ENCODE measurements at places on chromosomes 3 and 15.

DNA sequence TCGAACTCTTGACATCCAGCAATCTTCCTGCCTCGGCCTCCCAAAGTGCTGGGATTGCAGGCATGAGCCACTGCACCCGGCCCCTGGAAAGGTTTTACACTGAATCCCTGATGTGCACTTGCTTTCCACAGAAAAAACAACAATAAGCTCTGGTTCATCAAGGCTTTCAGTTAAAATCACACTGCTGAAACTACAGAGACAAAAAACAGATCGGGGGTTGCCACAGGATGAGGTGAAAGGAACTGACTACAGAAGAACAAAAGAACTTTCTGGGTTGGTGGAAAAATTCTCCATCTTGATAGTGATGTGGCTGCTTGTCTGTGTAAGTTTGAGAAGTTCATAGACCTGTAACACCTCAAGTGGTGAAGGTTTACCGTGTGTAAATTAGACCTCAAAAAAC lies 2.9 kb downstream of the RAB43 start:
- DNase-seq = no peak

DNA sequence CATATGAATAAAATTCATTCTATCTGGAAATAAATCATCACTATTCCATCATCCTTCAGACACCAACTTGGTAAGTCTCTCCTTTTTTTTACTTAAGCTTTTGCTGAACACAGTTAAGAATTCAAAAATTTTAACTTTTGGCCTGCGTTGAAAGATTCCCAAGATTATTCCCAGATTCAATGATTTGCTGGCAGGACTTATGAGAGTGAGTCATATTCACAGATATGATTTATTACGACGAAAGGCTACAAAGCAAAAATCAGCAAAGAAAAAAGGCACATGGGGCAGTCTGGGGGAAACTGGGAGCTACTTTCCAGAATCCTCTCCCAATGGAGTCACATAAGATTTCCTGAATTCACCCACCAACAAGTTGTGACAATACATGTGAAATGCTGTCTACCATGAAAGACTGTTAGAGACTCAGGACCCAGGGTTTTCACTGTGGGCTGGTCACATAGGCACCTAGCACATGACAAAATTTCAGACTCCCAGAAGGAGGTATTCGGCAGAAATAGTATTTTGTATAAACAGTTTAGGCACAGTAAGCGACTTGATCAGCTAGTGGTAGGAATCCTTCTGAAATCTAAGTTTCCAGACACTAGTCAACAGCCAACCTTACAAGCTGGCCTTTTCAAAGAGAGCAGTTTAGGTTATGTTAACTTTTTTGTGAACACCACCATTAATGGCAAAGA lies 82.1 kb downstream of the DLG1 start:
- no peak for DNase-seq

GRCh38 chr3:98182196-98182595 lies 15.7 kb downstream of the OR5H15 start:
- DNase-seq = no peak

DNA sequence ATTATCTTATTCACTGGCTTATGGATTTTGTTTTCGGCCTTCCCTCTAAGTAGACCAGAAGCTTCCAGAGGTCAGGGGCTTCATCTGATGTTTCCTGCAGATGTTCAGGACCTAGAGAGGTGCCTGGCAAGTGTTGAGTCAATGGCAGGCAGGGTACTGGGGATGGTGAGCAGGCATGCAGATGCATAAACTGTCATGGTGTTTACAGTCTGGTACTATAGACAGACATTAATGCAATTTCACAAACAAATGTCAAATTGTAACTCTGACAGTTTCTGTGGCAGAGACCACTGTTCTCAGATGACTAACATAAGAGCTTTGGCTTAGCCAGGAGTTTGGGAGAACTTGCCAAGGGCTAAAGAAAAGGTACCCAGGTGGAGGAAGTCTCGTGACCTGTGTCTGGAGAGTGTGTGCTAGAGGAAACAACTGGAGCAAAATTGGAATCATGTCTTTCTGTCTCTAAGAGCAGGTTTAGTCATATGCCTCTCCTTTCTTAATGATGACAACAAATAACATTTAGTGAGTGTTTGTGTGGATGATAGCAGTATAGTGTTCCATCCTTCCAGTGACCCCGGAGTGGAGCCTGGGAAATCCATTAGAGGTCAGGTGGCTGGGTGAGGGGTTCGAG lies 53.7 kb upstream of the TRAK1 start:
- DNase-seq = no peak

DNA sequence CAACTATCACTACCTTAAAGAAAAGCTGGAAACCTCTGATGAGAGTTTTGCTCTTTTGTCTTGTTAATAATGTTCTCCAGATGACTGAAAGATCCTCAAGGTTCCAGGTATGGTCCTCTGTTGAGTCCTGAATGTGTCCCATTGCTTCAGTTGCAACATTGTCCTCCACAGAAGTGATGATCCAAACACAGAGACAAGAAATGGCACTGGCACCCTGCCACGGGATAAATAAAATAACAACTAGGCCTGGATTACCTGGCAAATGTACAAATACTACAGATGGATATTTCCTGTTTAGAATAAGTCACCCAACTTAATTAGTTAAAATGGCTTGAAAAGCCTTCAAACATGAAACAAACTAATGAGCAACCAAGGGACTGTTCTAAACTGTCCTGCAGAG lies 58.3 kb downstream of the EIF3J start:
- DNase-seq = no peak

DNA sequence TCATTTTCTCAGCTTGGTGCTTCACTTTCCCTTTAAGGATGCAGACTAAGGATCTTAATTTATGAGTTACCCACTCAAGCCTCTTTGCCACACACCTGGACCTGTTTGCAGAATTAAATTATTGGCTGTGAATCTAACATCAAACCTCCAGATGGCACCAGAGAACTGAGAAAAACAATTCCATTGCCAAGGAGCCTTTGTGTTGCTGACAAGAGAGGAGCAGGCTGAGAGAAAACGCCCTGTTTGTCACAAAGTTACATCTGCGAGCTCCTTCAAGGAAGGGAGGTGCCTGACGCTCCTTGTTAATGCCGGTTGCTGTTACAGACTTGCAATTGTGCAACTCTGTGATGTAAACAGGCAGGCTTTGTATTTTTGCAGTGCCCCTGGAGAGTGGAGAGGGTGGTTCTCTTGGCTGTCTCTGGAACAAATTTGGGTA lies 36.3 kb upstream of the TMC3 start:
- DNase-seq = peak; percentile 89

GRCh38 chr15:93759629-93760028 lies 471.7 kb upstream of the MCTP2 start:
- DNase-seq = no peak

DNA sequence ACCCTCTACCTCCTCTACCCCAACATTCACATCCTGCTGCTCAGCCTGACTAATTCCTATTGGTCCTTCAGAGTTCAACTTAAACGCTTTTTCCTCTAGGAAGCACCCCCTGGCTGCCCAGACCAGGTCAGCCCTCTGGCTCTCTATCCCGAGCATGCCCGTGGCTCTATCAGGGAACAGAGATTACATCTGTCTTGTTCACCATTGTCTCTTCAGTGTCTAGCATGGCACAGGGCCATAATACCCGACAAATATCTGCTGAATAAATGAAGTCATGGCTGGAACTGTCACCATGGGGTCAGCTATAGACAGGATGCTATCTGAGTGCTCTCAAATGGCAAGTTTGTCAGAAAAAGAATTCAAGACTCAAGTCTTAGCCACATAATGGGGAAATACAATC lies 296.9 kb upstream of the CHRNA7 start:
- DNase-seq = no peak

GRCh38 chr3:119497820-119498185 lies 544 bp upstream of the TIMMDC1 start:
- DNase-seq = no peak

DNA sequence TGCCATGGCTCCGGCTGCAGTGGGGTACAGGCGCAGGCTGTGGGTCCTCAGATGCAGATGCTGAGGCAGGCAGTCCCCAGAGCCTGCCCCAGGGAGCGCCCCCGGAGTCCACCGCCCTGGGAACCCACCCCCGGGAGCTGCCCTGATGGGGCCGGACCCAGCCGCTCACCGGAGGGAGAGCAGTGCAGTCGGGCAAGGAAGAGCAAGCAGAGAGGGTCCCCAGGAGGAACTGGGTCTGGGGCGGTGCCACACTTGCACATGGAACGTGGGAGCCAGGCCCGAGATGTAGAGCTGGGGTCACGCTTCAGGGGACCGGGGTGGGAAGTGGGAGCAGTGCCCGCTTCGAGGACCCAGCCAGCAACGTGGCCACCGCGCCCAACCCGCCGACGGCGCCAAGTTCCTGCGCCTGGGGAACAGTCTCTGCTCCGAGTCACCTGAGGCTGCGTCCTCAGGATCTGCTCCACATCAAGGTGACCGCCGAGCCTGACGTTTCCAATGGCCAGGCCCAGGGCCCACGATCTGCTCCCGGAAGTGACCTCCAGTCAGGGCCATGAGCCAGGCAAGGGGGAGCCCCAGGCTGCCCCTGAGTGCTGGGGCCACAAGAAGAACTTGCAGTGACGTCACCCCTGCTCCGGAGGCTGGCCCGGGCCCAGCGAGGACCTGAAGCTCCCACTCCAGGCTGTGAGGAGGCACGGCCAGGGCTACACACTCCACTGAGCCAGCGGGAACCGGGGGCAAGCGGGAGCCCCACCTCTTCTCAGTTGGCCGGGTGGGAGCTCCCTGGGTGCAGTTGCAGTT lies 27.0 kb upstream of the TFG start:
- DNase-seq = no peak

GRCh38 chr15:64251121-64251520 lies 88.3 kb upstream of the PPIB start:
- DNase-seq = peak; percentile 44

- DNase-seq = peak; percentile 11
Measured at GRCh38 chr3:14879211-14879874, 60.6 kb downstream of the FGD5 start.

- DNase-seq = no peak
Measured at GRCh38 chr3:1677576-1678156, 421.0 kb upstream of the CNTN4 start.

GRCh38 chr3:55467099-55467498 lies 20.0 kb downstream of the WNT5A start:
- no peak for DNase-seq

DNA sequence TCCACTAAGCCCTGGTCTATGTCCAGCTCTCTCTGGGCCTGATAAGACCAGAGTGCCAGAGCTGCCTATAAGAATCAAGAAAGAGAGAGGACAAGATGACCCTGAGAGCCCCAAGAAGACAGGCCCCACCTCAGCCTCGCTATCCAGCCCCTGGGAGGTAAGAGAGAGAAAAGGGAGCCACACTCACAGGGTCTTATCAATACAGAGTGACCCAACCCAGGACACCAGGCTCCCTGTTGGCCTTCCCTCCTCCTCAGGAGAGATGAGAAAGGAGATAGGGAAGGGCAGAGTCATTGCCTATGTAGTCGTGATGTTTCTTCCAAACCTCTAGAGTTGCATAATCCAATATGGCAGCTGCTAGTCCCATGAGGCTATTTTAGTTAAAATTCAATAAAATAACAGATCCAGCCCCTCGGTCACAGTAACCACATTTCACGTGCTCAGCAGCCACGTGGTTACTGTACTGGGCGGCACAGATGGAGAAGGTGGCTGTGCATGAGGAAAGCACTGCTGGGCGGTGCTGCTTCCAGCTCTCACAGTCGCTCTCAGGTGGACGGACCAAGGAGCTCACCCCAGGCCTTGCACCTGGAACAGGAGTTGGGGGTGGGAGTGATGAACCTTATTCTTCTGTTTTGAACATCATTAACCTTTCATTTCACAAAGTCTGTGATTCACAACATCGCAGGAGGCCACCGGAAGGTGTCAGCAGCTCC lies 525.8 kb downstream of the SHQ1 start:
- DNase-seq = no peak

DNA sequence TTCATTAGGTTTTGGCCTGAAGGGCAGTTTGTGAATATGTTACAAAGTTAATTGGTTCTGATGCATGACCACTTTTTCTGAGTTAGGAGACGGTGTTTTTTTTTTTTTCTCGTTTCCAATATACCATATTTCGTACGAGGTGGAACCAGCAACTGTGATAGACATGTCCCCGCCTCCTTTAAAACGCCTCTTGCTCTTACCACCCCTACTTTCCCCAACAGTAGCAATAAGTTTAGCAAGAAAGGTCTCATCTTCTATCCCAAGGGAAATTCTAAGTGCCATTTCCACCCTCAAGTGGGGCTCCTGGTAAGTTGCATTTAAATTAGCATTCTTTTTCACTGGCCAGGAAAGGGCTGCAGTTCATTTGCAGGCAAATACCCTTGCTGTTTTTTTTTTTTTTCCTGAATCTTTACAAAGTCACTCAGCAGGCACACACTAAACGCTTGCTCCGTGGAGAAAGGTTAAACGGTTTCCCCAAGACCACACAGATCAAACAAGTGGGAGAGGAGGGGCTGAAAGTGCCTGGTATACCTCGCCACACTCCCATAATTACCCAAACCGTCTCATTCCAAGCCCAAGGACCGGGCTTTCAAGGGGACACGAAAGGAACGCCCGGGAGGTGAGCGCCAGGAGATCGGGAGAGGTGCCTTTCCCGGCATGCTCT lies 39.5 kb upstream of the MGA start:
- no peak for DNase-seq

DNA sequence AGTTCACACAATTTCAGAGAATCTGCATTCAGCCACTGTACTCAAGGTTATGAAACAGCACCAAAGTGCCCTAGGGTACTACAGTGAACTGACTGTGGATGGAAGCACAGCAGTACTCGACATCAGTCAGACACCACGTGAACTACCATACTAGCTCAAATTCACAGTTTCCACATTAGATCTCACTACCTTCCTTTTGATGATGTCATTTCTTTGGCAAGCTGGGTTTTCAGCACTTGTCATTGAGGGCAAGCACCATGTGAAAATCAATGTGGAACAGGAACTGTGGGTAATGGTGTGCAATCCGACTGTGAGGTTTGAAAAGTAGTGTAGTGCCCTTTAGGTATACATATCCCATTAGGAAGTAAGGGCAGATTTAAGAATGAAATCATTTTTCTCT lies 110.5 kb upstream of the BFSP2 start:
- DNase-seq = no peak

- no peak for DNase-seq
Measured at GRCh38 chr3:118533676-118534075, 501.0 kb downstream of the IGSF11 start.

DNA sequence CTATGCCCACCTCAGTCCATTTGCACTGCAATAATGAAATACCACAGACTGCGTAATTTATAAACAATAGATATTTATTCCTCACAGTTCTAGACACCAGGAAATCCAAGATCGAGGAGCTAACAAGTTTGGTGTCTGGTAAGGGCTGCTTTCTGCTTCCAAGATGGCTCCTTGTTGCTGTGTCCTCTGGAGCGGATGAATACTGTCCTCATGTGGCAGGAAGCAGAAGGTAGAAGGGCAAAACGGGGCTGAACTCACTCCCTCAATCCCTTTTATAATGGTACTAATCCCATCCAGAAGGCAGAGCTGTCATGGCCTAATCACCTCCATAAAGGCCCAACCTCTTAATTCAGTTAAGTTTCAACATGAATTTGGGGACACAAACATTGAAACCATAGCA lies 75.3 kb downstream of the P2RY1 start:
- DNase-seq = peak; percentile 18

DNA sequence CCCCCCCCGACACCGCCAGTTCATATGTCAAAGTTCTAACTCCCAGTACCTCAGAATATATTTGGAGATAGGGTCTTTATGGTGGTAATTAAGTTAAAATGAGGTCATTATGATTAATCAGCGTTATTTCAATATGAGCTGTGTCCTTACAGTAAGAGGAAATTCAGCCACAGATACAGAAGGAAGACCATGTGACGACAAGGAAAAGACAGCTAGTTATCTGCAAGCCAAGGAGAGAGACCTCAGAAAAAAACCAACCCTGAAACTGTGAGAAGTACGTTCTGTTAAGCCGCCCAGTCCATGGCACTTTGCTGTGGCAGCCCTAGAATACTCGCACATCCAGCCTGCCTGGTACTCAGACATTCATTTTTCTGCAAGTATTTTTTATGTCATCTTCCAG lies 62.3 kb upstream of the ARL8B start:
- DNase-seq = no peak
